ENCODE measurements at places on chromosomes 7 and 10.

GRCh38 chr10:33893506-33893905, 559.0 kb upstream of the NRP1 start:
- DNase-seq: no peak

DNA sequence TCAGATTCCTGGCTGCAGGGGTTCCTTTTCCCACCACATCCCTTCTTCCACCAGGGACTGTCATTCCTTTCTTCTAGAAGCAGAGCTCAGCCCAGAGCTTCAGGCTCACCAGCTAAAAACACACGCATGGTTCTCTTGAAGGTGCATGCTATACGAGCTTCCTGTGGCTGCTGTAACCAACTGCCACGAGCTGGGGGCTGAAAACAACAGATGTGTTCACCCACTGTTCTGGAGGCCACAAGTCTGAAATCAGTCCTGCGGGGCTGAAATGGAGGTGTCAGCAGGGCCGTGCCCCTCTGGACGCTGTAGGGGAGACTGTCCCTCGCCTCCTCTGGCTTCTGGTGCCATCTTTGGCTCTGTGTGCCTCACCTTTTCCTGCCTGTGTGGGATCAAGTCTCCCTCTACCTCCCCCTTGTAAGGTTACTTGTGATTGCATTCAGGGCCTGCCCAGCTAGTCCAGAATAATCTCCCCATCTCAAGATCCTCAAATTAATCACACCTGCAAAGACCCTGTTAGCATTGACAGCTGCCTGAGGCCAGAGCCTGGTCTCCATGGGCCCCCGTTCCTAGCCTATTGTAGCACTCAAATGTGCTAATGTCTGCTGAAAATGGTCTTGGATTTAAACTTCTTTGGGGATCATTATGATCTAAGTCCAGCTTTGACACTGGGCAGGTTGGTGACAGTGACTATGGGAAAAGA, 13.7 kb downstream of the RAB19 start:
- DNase-seq: no peak

DNA sequence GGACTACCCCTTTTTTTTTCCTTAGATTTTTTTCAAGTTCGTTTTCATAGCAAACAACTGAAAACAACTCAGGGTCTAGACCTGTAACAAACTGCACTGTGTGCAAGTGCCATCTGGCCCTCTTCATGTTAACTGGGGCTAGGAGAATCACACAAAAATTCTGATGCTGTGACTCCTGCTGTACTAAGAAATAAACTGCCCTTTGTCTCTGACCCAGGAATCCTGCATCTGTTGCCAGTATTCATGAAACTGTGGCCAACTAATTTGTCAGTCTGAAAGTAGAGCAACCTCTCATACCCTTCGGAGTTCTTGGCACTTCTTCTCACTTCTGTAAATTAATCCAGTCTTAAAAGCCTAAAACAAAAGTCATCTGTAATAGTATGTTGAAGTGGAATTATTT, 218.4 kb upstream of the PCDH15 start:
- no peak for DNase-seq

DNA sequence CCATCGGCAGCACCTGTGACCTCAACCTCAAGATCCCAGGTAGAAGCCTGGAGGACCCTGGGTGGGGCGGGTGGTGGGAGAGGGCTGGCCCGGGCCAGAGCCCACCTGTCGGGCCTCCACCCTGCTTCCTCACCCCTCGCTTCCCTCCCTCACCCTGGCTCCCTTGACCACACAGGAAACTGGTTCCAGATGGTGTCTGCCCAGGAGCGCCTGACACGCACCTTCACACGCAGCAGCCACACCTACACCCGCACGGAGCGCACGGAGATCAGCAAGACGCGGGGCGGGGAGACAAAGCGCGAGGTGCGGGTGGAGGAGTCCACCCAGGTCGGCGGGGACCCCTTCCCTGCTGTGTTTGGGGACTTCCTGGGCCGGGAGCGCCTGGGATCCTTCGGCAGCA, 8.9 kb upstream of the ATP6V1F start:
- DNase-seq: no peak

- DNase-seq: no peak
These were observed 62.7 kb upstream of the CARD11 start for GRCh38 chr7:3106361-3106826.

DNA sequence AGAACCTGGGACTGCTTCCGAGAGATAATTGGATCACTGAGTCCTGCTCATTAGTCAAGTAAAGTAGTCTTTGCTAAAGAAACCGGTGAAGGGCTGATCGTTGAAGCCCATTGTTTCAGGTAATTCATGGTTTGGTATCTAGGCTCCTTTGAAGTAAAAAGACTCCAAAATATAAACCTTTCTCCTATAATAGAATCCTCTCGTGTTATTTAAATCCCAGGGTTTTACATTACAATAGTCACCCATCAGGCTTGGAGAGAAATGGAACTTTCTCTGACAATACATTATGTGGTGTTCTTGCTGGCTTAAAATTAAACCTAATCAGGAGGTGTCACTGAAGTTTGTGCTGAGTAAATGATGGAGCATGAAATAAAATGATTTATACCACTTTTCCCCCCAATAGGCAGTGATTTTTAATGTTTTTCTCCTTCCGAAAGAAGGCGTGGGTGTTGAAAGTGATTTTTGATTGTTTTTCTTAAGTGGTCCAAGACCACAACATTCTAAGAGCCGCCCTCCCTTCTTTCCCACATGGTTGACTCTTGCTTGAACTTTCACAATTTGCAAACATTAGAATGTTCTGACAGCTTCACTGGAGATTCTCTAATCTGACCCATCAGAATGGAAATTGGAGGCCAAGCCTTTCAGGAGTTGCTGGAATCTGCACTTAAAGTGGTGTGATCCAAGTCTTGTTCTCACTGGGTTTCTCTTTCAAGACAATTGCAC, 44.2 kb downstream of the LRMDA start:
- no peak for DNase-seq

DNA sequence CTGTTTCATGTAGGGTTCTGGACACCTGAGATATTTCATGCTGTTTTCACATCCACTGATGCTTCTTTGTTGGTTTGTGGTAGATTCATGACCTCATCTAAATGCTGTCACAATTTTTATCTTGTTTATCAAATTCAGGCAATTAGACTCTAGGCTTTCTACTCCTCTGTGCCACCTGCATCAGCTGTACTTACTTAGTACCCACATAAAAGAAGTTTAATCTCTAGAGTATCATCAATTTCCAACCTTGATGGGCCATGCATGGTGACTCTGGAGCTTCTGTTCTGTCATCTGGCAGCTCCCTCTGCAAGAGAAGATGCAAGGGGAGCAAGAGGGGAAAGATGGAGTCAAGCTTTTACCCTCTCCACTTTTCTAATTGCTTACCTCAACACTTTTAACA, 195.9 kb upstream of the VWC2 start:
- DNase-seq: no peak

- peak; percentile 33 for DNase-seq
These were observed 189.3 kb downstream of the KLF6 start for GRCh38 chr10:3595736-3596135.

Measured in suppressor macrophage (primary cell).